Kidney epithelial cell (primary cell): ENCODE measurements at places on chromosomes 12 and 14.

DNA sequence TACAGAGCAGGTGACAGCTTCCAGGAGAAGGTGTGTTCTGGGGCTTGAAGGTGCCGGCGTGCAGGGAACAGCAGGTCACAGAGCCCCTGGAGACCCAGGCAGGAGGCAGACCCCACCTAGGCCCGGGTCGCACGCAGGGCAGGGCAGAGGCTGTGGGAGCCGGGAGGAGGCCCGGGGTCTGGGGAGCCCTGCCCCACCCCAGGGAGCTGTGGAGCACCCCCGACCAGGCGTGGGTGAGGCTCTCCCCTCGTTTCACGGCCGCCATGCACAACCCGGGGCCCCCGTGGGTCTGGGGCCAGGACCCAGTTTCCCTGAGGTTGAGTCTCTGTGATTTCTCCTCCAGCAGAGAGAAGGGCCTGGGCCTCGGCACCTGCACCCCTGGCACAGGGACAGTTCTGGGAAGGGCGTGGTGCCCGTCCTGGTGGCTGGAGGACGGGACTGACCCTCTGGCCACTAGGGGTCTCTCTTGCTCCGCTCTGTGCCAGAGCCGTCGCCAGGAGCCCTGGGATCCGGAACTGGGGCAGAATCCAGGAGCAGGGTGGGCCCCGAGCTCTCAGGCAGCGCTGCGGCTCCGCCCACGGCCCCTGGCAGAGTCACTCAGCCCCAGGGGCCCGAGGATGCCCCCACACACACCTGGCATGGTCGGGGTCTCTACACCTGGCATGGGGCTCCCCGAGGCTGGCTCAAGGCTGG lies 75.2 kb upstream of the FBRSL1 start:
- peak; percentile 14 for DNase-seq

GRCh38 chr12:48390026-48390425 lies 39.3 kb upstream of the ZNF641 start:
- DNase-seq = no peak

DNA sequence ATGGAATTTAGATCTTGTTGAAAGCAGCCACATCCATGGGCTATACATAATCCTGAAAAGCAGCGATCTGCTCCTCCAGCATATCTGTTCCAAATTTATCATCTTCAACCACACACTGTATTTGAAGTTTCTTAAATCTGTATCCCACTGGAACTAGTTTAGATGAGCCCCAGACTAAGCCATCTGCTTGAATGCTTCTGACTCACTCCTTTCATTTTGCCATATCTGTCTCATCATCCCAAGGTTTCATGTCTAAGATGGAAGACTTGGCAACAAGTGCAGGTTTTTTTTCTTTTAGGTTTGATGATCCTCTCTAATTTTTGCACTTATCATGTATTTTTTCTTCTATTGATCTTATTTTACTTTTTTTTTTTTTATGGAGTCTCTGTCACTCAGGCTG lies 54.4 kb upstream of the TMEM263 start:
- no peak for DNase-seq

DNA sequence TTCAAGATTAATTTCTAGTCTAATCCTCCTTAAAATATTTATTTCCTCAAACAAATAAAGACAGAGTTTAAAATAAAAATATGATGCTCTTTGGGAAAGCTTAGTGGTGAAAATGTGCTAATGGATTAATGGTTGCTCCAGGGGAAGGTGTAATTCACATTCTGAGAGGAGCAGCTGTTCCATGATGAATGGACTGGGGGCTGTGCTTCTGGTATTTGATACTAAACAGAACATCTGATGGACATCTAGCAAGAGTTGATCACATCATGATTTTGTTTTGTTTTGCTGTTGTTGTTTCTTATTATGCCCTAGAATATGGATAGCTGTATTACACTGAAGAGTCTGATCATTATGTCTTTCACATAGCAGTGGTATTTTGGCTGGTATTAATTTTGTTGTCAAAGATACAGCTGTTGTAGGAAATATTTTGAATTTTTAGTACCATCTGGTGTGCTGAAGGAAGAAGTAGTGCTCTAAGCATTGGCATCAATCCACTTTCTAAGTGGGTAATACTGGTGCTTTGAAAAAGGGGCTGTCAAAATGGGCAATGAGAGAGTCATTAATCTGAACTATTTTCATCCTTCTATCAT lies 296.4 kb downstream of the ADAMTS20 start:
- DNase-seq = no peak

DNA sequence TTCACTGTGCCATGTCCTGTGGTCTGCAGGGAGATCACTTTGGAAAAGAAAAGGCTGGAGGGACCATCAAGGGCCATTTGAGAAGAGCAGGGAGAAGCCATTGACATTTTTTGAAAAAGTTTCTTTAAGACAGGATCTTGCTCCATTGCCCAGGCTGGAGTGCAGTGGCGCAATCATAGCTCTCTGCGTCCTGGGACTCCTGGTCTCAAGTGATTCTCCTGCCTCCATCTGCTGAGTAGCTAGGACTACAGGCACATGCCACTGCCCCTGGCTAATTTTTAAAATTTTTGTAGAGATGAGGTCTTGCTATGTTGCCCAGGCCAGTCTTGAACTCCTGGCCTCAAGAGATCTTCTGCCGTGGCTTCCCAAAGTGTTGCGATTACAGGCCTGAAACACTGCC lies 32.3 kb downstream of the PTHLH start:
- DNase-seq = no peak
